ENCODE measurements at places on chromosomes 3 and 15.
A peak's percentile ranks its signal among the peaks of the same experiment; 100 is the strongest.

- no peaks in the 10 kb centered on the region for H3K27me3 ChIP-seq
- no peak overlapping the region for H3K27ac ChIP-seq
- H3K4me1 ChIP-seq = no peaks in the 10 kb centered on the region
These were observed 365.6 kb downstream of the MAGI1 start for GRCh38 chr3:65672871-65673815.

DNA sequence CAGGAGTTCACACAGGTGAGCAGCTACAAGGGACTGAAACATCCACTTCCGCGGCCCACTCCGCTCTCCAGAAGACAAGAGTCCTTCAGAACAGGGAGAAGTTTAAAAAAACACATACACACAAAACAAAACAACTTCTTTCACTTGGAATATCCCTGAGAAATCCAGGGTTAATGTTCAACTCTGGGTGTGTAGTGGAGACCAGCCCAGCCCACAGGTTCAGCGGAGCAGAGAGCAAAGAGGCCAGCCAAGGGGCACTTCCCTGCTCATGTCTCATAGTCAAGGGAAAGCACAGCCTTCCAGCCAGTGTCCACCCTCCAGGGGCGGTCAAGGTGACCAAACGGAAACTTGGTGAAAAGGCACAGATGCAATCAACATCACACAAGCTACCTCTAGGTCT lies 41.6 kb downstream of the WNT5A start:
- no peak overlapping the region for H3K4me3 ChIP-seq
- no peaks in the 10 kb centered on the region for H3K4me1 ChIP-seq
- no peak overlapping the region for H3K27ac ChIP-seq
- DNase-seq = no peak
- H3K36me3 ChIP-seq = no peaks in the 10 kb centered on the region

DNA sequence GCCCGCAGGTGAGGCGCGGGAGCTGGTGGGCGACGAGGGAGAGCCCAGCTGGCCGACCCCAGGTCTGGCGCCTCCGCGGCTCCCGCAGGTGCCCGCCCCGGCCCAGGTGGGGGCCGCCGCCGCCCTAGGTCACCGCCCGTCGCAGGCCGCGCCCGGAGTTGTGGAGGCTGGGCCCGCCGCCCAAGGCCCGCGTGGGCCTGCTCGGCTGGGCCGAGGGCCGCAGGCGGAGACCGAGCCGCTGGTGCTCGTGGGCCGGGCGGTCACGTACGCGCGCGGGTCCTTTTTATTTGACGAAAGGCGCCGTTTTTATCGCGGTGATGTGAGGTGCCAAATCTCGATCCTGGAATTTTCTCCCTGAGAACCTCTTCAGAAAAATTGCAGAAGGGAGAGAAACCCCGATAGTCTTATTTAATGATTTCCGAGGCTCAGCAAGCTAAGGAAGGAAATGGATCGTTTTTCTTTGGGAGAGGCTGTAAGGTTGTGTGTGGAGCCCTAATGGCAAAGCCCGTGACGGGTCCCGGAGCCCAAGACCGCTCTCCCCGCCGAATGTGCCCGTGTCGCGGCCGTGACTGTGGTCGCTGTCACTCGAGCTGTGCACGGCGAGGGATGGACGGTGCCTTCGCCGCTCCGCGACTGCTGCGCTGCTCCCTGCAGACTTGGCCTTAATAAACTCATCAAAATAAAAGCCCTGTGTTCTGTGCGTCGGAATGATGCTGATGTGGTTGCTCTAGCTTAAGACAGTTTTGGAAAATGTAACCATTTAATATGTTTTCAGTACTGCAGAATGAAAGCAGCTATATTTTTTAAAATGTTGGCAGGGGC lies 612 bp downstream of the APPL1 start:
- no peaks in the 10 kb centered on the region for H3K36me3 ChIP-seq
- DNase-seq = peak; percentile 78
- peak overlapping the region; percentile 91 for H3K4me3 ChIP-seq
- peak overlapping the region; percentile 68 for H3K27ac ChIP-seq
- H3K27me3 ChIP-seq = no peaks in the 10 kb centered on the region

DNA sequence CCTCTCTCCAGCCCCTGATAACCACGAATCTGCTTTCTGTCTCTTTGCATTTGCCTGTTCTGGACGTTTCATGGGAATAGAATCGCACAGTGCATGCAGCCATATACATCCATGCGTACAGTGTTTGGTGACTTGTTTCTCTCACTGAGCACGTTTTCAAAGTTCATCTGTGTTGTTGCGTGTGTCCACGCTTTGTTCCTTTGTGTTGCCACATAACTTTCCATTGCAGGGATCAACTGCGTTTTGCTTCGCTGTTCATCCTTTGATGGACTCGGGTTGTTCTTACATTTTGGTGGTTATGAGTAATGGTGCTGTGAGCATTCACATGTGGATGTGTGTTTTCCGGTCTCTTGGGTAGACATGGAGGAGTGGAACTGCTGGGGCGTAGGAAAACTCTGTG lies 56.4 kb upstream of the TAMM41 start:
- DNase-seq = no peak
- H3K27ac ChIP-seq = no peak overlapping the region
- H3K4me3 ChIP-seq = no peak overlapping the region
- no peaks in the 10 kb centered on the region for H3K4me1 ChIP-seq
- H3K27me3 ChIP-seq = no peaks in the 10 kb centered on the region
- H3K36me3 ChIP-seq = no peaks in the 10 kb centered on the region

GRCh38 chr3:95424279-95424678 lies 1361.4 kb downstream of the NSUN3 start:
- H3K36me3 ChIP-seq = no peaks in the 10 kb centered on the region
- H3K4me3 ChIP-seq = no peak overlapping the region
- H3K4me1 ChIP-seq = no peaks in the 10 kb centered on the region
- no peak for DNase-seq

DNA sequence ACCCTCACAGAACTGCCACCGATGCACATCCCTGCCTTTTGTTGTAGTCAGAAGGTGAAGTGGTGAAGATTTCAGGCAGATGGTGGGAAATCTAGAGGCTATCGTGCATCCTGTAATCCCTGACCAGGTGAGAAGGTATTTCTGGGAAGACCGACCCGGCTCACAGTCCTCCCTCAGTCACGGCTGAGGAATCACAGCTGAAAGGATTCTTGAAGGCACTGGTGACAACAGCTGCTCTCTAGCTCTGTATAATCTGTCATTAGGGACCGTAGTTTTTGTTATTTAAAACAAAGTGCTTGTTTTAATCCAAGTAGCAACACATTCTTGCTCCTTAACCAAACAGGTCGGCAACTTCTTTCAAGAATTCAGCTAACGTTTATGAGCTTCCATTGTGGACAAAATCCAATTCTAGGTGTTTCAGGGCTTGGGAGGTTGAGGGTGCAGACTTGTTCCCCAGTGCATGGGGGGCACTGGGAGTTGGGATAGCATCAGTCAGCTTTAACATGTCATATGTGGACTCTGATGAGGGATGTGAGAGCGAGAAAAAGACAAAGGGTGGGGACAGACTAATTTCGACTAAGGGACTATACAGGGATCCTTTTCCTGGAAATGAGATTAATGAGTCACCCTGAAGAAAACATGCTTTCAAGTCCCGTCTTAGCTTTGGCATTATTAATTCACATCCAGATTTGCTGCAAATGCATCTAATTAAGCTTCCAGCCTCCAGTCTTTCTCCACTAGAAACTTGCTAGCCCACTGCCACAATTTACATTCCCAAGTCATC lies 141.0 kb upstream of the RASGRP1 start:
- H3K36me3 ChIP-seq = no peaks in the 10 kb centered on the region
- no peak overlapping the region for H3K27ac ChIP-seq
- H3K4me1 ChIP-seq = peaks cover 7% of the 10 kb centered on the region

DNA sequence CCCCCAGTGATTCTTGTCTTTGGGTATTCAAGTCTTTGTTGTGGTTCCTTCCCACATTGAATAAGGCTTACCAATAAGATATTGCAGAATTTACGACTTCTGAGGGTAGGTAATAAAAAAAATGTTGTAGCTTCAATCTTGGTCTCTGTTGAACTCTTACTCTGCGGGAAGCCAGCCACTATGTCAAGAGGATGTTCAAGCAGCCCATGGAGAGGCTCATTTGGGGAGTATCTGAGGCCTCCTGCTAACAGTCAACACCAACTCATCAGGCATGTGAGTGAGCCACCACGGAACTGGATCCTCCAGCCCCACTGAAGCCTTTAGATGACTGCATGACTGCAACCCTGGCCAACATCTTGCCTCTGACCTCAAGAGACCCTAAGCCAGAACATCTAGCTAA lies 3.2 kb upstream of the TBC1D23 start:
- H3K27ac ChIP-seq = no peak overlapping the region
- no peak overlapping the region for H3K4me3 ChIP-seq
- H3K4me1 ChIP-seq = peaks cover 7% of the 10 kb centered on the region
- H3K27me3 ChIP-seq = no peaks in the 10 kb centered on the region

- H3K4me3 ChIP-seq = no peak overlapping the region
- no peak for DNase-seq
These were observed 432.5 kb downstream of the MFSD1 start for GRCh38 chr3:159234306-159234705.

- H3K4me3 ChIP-seq = no peak overlapping the region
- no peaks in the 10 kb centered on the region for H3K27me3 ChIP-seq
- no peaks in the 10 kb centered on the region for H3K36me3 ChIP-seq
- H3K4me1 ChIP-seq = peaks cover 5% of the 10 kb centered on the region
- H3K27ac ChIP-seq = no peak overlapping the region
- DNase-seq = no peak
These were observed 11.9 kb downstream of the TAGLN3 start for GRCh38 chr3:112010636-112011035.

- H3K27me3 ChIP-seq = no peaks in the 10 kb centered on the region
- DNase-seq = peak; percentile 23
- no peak overlapping the region for H3K4me3 ChIP-seq
- H3K4me1 ChIP-seq = no peaks in the 10 kb centered on the region
- no peaks in the 10 kb centered on the region for H3K36me3 ChIP-seq
- H3K27ac ChIP-seq = no peak overlapping the region
These were observed 16.1 kb upstream of the CNTN3 start for GRCh38 chr3:74630602-74631001.

GRCh38 chr15:68618394-68618793 lies 39.6 kb downstream of the CORO2B start:
- no peak overlapping the region for H3K27ac ChIP-seq
- H3K4me3 ChIP-seq = no peak overlapping the region
- no peaks in the 10 kb centered on the region for H3K4me1 ChIP-seq
- DNase-seq = no peak
- no peaks in the 10 kb centered on the region for H3K27me3 ChIP-seq

GRCh38 chr3:27089068-27089467 lies 280.1 kb downstream of the NEK10 start:
- H3K36me3 ChIP-seq = no peaks in the 10 kb centered on the region
- H3K4me1 ChIP-seq = peaks cover 5% of the 10 kb centered on the region
- no peak for DNase-seq
- no peak overlapping the region for H3K27ac ChIP-seq
- no peaks in the 10 kb centered on the region for H3K27me3 ChIP-seq

DNA sequence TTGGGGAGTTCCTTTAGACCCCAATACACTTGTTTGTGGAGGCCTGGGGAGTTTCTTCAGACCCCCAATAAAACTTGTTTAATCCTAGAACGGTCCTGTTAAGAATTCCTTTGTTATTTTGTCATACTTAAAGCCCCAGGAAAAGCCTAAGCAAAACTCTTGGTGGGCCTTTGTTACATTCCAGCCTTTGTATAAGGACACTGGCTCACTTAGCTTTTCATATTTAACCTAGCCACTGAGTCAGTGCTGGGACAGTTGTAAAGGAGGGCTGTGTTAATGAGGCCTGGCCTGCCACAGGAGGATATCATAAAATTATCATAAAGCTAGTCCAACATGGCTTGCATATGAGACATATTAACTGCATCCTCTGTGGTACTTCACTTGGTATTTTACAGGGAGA lies 760.1 kb downstream of the ZNF385D start:
- DNase-seq = no peak
- no peaks in the 10 kb centered on the region for H3K36me3 ChIP-seq

DNA sequence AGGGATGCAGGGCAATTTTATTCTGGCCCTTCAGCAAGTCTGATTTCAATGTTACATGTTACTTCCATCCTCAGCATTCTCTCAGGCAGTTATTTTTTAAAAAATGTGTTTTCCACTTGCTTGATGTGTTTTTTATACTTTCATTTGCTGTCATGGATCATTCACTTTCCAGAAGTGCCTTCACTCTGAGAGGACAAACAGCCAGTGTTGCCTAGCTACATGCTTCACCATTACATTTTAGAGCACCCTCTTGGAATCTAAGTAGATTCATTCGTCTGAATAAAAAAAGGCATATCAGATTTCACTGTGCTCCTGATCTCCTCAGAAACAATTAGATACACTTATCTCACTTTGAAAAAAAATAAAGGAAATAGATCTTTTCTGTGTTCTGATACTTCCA lies 93.6 kb upstream of the POU1F1 start:
- no peaks in the 10 kb centered on the region for H3K4me1 ChIP-seq
- H3K27ac ChIP-seq = no peak overlapping the region
- no peaks in the 10 kb centered on the region for H3K36me3 ChIP-seq
- H3K27me3 ChIP-seq = no peaks in the 10 kb centered on the region
- no peak for DNase-seq

GRCh38 chr3:58989163-58989562 lies 60.7 kb downstream of the CFAP20DC start:
- no peaks in the 10 kb centered on the region for H3K4me1 ChIP-seq
- no peak overlapping the region for H3K4me3 ChIP-seq
- no peak overlapping the region for H3K27ac ChIP-seq
- no peak for DNase-seq
- no peaks in the 10 kb centered on the region for H3K27me3 ChIP-seq

DNA sequence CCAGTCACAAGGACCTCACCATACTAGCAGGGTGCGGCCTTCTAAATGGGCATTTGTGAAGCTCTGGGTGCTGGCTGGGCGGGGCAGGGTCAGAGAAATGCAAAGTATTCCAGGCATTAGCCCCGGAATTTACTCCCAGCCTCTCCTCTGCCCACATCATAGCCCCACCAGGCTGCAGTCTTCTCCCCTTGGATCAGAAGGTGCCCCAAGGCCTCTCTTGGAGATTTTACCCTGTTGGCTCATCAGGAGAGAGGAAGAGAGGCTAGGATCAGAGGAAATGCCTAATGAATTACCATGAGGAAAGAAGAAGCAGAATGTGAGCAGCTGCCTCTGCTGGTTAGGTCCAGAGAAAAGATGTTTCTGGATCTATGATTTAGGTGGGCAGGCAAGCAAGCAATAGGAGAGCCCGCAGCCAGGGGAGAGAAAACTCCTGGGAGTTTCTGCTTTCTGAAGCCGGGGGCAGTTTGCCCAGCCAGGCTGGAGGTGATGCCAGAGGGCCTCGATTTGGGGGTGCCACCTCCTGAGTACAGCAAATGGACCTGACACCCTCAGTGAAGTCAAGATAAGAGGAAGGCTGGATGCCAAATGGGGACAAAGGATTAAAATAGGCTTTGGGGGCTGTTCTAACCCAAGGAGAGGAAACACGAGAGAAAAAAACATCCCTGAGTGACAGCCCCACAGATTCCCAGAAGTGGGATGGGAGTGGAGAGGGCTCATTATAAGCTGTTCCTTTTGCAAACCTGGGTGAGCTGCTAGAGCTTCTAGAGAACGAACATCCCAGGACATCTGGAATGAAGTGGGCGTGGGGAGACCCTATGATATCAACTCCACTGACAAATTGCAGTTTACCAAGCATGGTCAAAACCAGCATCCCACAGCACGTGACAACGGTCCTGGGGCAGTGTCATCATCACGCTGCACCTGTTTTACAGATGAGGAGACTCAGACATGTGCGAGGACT lies 65.4 kb downstream of the BDH1 start:
- H3K27me3 ChIP-seq = no peaks in the 10 kb centered on the region
- no peak overlapping the region for H3K4me3 ChIP-seq
- H3K27ac ChIP-seq = no peak overlapping the region
- DNase-seq = no peak
- no peaks in the 10 kb centered on the region for H3K4me1 ChIP-seq
- H3K36me3 ChIP-seq = no peaks in the 10 kb centered on the region
